ENCODE measurements at places on chromosomes 5 and 9. TPM values are rescaled to one million over a fixed set of nuclear protein-coding genes. Genes with fewer than 3 reads are reported as not detected.

The GNA14 gene
- total RNA-seq, result not detected

The PGM5 gene
- not detected for total RNA-seq

The LMBRD2 gene
- 28.2 TPM for total RNA-seq

The PLAC8L1 gene
- total RNA-seq, result not detected

The OTP gene
- not detected for total RNA-seq

The LRRC19 gene
- total RNA-seq, result not detected

The OR13C8 gene
- total RNA-seq, result not detected
